ENCODE measurements at places on chromosomes 3 and 15.

DNA sequence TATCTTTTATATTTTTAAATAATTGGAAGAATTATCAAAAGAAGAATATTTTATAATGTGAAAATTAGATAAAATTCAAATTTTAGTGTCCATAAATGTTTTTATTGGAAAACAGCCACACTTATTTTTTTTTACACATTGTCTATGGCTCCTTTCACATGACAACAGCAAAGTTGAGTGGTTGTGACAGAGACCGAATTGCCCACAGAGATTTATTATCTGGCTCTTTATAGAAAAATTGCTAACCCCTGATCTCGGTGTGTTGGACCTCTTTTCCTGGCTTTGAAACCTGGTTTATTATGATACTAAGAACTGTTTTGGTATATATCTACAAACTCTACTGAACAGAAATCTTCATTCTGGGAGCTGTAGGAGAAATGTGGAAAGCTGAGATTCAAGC is 269.1 kb upstream of the UMPS start:
- DNase-seq, result no peak

DNA sequence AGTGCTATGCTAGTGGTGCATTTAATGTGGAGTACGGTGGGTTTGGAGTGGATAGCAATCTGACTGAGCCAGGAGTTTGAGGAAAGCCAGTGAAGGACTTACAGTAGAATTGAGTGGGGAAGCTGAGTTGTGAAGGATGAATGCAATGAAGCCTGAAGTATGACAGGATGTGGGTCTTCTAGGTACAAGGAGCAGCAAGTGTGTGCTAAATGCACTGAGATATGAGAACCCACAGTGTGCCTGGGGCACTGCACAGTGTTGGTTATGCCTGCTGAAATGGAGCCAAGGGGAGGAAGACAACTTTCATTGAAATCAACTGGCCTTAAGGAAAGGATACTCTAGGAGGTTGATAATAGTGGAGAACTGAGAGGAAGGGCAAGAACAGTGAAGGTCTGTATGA is 105.5 kb upstream of the MRPL3 start:
- no peak for DNase-seq

DNA sequence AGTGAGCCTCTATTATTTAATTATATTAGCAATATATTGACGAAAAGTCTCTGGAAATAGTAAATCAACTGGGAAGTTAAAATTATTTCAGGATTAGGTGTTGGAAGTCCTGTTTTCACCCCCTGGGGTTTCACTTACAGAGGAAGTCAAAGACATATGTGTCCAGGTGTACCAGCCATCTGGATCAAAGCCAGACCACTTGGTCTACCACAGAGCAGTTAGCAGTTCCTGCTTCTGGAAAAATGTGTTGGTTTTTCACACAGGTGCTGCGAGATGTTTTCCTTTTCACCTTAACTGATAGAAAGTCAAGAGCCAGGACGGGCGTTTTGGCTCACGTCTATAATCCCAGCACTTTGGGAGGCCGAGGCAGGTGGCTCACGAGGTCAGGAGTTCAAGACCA is 13.1 kb downstream of the MME start:
- no peak for DNase-seq

DNA sequence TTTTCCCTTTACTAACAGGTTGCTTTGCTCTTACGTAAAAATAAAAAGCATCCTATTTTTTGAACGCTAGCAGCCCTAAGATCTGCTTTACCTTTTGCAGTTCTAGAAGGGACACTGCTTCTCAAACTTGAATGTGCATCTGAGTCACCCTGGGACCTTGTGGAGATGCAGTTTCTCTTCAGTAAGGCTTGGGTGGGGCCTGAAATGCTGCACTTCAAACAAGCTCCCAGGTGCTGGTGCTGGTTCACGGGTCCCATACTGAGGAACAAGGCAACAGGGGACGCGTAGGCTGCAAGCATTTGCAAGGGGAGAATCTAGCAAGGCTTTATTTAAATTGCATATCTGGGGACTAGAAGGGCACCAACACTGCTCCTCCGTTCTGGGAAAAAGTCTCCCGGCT is 30.0 kb downstream of the MB21D2 start:
- DNase-seq, result no peak

DNA sequence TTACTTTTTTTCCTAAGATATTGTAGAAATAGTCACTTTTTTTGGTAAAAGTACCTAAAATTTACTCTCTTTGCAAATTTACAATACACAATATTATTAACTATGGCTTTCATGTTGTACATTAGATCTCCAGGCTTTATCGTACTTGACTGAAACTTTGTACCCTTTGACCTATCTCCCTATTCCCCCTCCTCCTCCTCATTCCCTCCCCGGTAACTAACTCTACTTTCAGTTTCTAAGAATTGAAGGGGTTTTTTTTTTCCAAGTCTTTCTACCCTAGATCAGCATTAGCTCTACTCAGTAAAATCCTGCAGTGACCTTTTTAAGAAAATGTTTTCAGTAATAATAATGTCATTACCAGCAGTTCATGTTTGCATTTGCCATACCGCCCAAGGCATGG is 10.1 kb downstream of the HACL1 start:
- no peak for DNase-seq

GRCh38 chr3:107600780-107601179 is 78.0 kb downstream of the BBX start:
- no peak for DNase-seq

GRCh38 chr3:188752850-188753249 is 418.9 kb upstream of the TPRG1 start:
- no peak for DNase-seq

DNA sequence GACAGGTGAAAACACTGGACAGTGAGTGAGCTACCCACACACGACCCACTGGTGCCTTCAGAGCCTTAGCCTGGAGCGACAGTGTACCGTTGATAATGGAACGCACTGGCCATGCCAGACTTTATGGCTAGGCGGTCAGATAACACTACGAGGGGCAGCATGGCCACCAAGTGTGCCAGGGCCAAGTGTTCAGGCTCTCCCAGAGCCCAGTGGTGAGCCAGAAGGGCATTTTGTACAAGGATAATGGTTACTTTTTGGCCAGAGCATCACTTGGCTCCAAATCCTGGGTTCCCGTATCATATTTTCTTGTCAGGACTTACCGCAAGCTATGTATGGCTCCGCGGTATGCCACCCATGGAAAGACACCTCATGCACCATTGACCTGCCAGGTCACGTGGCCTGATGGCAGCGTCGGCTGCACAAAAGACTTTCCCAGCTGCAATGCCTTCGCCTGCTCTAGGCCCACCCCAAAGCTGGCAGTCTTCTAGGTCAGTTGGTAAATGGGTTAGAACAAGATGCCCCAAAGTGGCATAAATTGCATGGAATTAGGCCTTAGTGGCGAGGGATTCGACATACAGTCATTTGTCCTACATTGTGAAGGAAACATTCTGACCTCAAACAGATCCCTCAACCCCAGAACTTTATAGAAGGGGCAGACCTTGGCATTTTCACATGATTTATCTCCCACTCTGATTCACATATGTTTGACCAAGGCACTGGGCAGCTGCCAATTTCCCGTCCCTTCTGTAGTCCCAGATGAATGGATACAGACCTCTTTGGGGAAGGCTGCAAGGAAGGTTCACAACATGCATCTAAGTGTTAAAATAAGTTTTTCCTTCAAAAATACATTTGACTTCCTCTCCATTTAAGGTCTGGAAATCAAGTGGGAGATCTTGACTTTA is 12.2 kb upstream of the SLC28A1 start:
- no peak for DNase-seq

DNA sequence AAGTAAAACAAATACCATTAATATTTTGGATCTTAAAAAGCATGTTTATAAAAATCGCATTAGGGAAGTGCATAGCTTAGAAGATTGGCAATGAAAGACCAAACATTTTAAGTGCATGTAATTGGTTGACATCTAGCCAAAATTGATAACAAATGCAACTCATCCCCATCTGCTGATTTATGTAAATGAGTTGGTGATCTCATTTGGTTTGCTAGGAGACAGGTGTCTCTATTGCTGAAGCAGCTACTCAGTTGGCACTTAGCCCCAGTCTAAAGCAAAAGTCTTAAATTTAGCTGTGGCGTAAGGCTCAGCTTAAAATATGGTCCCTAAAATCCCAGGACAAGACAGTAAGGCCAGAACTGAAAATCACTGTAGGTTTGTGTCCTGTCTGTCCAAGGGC is 113.5 kb upstream of the CHL1 start:
- no peak for DNase-seq

- no peak for DNase-seq
Measured at GRCh38 chr3:27165321-27165721, 203.9 kb downstream of the NEK10 start.

DNA sequence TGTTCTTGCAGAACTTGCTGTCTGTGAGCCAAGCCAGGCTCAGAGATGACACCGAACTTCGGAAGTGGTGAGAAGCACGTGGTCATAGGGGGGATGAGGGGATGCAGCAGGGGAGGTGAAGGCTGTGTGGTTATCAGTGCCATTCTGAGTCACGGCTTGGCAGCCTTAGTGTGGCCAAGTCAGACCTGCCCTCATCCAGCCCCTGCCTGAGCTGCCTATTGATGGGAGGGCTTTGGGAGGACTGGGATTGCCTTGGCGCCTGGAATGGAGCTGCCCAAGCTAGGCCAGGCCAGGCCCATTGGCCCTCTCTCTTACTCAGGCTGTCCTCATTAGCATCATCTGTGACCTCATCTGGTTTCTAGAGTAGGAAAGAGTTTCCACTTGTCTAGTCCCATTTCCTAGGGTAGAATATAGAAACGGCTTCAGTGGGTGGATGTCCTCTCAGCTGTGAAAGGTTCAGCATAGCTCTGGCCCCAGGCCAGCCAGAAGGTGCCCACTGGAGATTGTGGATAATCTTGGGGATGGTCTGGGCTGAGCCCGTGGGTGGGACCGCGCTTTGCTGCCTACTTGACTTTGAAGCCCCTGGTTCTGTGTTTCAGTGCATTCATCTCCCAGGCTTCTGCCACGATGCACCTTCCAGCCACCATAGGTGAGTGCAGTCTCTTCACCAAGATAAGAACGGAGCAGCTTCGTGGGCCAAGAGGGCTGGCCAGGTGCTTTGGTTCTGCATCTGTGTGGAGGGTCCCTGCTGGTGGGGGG is 7.2 kb downstream of the FAH start:
- DNase-seq, result peak; percentile 61

- DNase-seq, result no peak
Measured at GRCh38 chr3:113714702-113715101, 18.3 kb upstream of the USF3 start.

DNA sequence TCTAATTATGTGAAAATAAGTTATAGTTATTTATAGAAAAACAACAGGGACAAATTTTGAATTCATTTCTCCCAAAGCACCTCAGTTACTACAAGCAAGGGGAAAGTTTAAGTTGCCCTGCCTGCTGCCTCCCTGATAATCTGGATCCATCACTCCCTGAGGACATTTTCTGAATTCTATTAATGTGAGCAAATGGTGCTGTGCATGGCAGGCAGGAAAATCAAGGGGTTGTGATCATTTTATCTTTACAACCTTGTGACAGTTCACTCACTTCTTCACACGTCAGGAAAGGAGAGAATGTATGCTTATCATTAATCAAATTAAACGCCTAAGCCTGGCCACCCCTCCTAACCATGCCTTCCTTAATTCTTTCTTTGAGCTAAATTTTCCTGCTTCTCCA is 39.3 kb downstream of the ITGB5 start:
- DNase-seq, result no peak

DNA sequence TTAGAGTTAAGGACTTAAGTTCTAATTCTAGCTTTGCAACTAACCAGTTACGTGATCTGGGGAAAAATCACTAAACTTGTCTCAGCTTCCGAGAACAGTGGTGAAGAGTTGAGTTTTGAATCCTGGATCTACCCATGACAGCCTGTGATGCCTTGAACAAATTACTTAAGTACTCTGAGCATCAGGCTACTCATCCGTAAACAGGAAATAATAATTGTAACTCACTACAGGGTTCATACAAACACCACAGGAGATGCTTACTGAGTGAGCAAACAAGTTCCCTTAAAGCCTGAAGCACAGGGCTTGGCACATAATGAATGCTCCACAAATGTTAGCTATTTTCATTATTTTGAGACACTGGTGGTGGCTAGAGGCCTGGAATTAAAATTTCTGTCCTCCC is 158.8 kb downstream of the ERC2 start:
- no peak for DNase-seq
